ENCODE measurements at places on chromosomes 6 and 20.

DNA sequence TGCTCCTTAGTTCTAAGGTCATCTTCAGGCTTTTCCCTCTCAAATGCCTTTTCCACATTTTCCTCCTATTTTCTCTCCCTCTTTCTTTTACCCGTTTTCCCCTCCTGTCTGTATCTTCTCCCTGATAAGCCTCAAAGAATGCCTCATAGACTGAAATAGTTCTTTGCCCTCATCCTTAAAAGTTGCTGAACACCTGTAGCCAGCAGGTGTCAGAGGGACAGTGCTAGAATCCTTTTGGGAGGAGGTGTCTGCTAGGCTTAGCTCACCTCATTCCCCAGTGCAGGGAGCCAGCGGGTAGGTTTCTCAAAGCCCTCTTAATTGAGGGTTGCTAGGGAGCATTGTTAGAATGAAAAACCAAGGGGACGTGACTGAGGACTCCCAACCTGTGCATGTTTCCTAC is 204.0 kb downstream of the TSHZ2 start:
- DNase-seq: peak; percentile 16

- DNase-seq: no peak
Measured at GRCh38 chr6:75170691-75171560, 34.9 kb downstream of the COL12A1 start.

- DNase-seq: no peak
Measured at GRCh38 chr6:85459224-85459901, 9.5 kb downstream of the NT5E start.

DNA sequence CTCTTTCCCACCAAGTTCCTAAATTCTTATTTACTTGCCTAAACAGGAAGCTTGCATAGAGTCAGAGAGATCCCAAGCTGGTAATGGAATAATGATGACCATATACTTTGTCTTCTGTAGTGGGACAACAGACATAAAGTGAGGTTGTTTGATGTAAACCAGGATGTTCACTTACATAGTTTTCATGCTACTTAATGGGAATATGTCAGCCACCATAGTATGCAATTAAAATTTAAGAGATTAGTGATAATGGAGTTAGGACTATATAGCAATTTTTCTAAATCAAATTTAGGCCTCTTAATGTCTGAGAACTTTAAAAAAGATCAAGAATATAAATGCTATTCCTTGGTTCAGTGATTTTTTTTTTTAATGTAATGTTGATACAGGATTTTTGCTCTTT is 180.6 kb downstream of the BCKDHB start:
- DNase-seq: no peak

DNA sequence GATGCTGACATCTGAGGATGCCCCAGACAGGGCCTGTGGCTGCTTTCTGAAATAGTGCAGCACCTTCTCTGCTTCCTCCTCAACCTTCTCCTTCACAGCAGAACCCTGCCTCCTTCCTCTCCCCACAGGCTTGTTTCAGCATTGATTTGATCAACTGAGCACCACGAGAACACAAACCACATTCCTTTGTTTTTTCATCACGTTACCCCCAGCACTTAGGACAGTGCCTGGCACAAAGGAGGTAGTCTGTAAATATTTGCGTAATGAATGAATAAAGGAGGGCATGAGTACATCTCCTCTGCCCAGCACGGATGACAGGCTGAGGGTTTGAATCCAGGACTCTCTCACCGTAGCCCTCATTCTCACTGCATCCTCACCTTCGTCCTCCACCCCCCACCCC is 21.3 kb upstream of the WFDC2 start:
- DNase-seq: no peak

DNA sequence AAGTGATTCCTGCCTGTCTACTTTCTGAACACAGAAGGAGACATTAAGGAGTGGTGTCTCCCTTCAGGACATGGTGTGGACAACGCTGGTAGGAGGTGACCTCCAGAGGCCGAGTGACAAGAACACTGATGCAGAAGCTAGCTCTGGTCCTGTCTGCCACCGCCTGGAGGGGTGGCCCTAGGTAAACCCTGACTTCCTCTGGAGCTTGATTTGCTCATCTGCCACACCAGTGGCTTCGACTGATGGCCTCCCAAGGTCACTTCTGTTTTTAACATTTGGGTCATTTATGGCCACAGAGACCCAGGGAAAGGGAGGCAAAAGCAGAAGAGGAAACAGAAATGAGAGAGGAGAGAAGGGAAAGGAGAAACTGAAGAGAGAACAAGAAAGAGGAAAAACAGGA is 49.4 kb upstream of the SLC22A23 start:
- no peak for DNase-seq

DNA sequence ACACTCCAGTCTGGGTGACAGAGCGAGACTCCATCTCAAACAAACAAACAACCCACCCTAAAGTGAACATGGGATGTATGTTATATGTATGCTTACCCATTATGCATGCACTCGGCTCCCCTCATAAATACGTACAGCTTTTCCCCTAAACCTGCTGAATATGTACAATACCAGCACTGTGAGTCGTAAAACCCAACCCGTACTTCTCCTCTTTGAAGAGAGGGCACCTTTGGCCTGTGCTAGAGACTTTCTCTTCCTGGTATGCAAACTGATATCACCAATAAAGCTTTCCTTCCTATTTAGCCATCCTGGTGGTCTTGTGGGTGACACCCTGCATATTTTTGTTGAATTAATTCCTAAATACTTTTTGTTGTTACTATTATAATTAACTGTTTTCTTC is 51.3 kb downstream of the VSTM2L start:
- no peak for DNase-seq

DNA sequence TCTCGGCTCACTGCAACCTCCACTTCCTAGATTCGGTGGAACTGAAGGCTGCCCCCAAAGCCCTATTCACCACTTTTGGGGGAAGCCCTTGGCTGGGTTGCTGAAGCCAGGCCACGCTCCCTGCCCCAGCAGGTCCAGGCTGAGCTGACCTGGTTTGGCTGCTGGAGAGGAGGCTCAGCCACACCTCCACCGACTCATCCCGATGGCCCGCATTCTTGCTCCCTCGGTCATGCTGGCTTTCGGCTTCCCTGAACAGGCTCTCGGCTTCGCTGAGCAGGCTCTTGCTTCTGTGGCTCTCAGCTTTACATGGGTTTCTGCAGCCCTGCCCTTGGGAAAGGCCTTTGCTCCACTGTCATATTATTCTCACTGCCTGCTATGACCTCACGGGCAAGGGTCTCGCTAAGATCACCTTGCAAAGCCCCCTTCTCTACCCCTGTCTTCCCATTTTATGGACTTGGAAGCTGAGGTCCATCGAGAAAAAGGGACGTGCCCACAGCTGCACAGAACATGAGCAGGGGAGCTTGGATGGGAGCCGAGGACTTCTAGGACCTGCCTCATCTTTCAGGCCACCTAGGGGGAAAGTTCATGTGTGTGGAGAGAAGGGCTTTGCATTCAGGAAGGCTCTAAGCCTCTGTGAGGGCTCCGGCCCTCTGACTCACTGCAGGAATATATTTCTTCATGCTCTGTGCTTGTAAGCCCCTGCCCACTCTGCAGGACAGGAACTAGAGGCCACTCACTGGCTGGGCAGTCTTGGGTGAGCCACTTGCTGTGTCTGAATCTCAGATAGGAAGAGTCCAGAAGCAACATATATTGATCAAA is 15.6 kb downstream of the ARHGAP40 start:
- peak; percentile 86 for DNase-seq

DNA sequence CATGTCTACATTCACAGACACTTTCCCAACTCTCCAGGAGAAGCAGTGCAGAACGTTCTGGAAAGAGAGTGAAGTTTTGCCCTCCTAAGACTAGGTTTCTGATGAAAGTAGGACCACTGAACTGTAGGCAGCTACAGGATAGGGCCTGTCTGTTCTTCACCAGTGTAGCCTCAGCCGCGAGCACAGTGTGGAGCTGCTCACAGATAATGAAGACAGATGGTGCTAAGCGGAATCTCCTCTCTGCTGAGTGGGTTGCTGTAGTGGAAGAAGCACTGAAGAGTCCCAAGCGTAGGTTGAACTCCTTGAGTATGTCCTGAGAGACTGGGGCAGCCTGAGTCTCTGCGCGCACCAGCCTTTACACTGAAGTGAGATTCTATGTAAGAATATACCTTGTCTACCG is 170.2 kb downstream of the PACRG start:
- DNase-seq: no peak

DNA sequence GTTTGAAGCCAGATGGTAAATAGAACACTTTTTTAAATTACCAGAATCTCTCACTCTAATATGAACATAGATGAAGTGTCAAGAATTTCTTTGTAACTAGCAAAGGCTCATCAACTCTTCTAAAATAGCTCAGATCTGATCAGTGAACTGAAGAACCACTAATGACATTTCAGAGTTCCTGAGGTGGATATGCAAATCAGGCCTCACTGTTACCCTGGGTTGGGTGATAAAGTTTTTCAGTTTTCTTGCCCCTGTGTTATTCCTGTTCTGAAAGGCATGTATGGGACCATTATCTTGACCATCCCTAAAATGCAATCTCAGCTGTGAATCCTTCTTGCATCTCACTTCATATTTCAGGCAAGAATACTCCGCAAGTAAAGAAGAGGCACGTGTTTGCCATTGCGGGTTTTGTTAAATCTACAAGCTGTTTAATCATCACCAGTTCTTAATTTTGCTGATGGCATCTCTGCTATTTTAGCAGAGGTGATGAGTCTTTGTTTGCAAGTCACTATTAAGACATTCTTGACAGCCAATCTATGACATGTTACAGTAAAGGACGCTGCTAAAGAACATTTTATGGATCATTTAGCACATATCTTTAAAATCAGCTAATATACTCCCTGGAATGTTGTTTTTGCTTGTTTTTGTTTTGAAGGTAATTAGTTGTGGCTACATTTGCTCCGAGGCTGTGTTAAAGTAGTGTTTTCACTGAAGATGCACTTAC is 47.9 kb downstream of the KHDC1L start:
- DNase-seq: no peak

GRCh38 chr20:62236766-62237513 is 1.4 kb upstream of the OSBPL2 start:
- DNase-seq: peak; percentile 82

DNA sequence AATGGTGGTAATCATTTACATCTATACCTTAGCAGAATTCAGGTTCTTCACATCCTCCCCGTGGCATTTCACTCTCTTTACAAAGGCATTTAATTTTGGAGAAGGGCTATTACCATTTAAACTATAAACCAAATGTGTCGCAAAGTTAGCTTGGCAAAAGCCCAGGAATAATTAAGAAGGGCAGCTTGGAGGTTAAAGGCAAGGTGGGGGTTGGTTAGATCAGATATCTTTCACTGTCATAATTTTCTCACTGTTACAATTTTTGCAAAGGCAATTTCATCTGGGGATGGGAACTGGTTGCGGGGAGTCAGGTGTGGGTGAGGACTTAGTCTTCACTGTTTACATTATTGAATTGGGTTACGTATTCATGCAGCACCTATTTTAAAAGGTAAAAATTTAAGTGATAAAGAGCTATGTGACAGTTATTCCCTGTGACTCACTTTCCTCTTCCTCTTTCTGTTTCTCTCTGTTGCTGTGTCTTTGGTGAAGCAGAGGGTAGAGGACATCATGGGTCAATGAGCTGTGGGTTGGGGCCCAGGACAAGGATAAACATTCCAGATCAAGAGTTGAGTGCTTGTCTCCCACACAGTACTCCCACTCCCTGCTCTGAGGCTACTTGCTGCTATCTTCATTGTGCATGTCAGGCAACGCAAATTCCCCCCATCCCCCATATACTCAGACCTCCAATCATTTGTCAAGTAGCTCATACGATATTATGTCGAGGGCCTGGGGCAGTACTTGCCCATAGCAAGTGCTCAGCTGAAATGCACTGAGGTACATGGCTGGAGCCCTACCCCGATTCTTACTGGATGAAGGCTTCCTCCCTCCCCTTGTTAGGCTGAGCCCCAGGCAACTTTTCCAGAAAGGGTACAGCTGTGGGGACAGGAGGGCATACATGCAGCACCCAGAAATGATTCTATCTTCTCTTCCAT is 223.1 kb upstream of the MYLIP start:
- no peak for DNase-seq

DNA sequence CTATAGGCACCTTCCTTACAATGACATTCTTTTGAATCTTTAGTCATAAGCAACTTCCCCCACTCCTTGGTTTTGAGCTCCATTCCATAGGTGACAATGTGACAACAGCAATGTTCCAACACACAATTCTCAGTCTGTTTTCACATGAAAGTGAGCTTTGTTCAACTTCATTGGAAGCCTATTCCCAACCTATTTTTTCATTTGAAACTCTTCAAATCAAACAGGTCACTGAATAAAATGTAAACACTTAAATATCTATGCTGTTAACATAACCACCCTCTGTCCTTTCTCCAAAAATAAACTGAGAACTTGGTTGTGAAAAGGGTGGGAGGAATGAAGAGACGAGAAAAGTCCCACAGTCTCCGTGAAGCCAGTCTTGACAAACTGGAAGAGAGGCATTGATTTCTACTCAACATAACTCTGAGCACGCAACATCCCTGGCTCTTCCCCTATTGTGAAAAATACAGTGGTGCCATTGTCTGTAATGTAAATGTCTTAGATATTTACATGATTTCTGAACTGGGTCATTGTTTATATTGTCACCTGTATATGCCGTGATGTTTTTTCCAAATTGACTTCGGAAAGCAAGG is 343.1 kb downstream of the TFAP2A start:
- no peak for DNase-seq

DNA sequence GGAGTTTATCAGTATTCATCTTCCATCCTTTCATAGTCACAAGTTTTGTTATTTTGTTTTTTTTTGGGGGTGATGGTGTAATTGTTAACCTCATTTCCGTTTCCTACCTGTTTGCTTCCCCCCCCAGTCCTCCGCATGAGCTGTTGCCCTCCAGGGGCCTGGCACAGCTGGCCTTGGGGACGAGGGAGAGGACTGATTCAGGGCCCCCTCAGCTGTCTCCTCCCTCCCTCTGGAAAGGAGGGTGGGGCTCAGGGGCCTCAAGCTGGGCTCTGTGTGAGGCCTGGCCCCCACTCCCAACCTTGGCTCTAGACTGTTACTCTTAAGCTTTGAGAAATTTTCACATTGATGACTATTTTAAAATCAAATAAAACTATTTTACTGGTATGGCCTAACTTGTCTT is 4.0 kb downstream of the LRRC73 start:
- no peak for DNase-seq

GRCh38 chr6:163764565-163764964 is 350.0 kb downstream of the QKI start:
- DNase-seq: peak; percentile 34

DNA sequence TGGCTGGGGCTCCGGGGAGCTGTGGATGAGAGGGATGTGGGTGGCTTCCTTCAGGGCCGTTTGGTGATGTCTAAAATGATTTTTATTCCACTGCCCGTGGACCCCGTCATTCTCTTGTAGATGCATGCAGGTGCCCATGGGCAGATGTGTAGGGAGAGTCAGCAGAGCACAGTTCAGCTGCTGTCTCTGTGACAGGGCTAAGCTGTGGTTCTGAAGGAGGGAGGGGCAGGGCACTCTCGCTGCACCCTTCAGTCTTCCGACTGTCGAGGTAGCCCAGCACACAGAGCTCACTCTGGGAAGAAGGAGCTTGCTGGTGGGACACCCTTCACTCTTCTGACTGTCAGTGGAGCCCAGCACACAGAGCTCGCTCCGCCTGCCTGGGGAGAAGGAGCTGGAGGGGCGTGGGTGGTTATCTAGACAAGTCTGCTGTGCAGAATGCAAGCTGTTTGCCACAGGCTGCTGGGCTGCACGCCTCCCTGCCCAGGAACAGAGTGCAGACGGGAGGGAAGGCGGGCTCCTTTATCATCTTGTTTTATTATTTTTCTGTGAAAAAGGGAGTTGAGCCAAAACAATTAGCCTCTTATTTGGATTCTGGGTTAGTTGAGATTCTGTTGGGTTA is 28.4 kb upstream of the ADRM1 start:
- no peak for DNase-seq

GRCh38 chr20:59441306-59441705 is 140.9 kb downstream of the EDN3 start:
- no peak for DNase-seq

All from ELF-1 (cell line).